ENCODE measurements at places on chromosomes 11 and 22. TPM values are rescaled to one million over a fixed set of nuclear protein-coding genes. Genes with fewer than 3 reads are reported as not detected.

RTN4R gene
- 11.6 TPM for total RNA-seq

VPREB1 gene
- total RNA-seq = not detected

TPST2 gene
- total RNA-seq = 9.0 TPM

TRIM49 gene
- total RNA-seq = not detected

LRRC74B gene
- not detected for total RNA-seq

CHRM4 gene
- total RNA-seq = 0.58 TPM

SERPIND1 gene
- total RNA-seq = not detected

KIRREL3 gene
- total RNA-seq = 10.2 TPM

HTR3A gene
- not detected for total RNA-seq

OR4C3 gene
- not detected for total RNA-seq

OR8G1 gene
- not detected for total RNA-seq

APOBEC3H gene
- 0.33 TPM for total RNA-seq

PNPLA3 gene
- 0.68 TPM for total RNA-seq

Measured in A549 treated with CORT108297 at 1 μM for 4 hours (cell line).